ENCODE measurements at places on chromosomes 7 and 10.

- DNase-seq: no peak
These were observed 13.4 kb downstream of the TNS3 start for GRCh38 chr7:47568547-47568946.

GRCh38 chr7:20329389-20330238, 1.1 kb upstream of the ITGB8 start:
- DNase-seq: no peak

GRCh38 chr10:102814453-102814871, 22.8 kb downstream of the CYP17A1 start:
- DNase-seq: no peak

DNA sequence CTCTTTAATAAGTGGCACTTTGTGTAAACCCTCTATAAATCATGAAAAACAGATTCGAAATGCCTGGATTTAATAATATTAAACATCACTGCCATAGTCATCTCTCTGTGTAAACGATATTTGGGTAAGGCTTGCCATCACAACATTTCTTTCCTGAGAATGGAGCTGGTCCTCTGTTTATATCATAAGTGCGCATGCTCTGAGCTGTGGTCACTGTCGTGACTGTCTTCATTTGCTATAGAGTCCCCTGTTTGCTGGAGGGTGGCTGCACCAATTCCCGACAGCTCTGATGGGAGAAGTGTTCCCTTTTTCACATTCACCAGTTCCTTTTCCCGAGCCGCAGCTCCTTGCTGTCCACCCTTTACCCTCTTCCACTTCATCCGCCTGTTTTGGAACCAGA, 50.4 kb upstream of the AGMO start:
- no peak for DNase-seq

- DNase-seq: no peak
These were observed 24.2 kb upstream of the PRR15 start for GRCh38 chr7:29539471-29539870.

GRCh38 chr10:52383088-52383487, 69.0 kb downstream of the DKK1 start:
- DNase-seq: no peak

DNA sequence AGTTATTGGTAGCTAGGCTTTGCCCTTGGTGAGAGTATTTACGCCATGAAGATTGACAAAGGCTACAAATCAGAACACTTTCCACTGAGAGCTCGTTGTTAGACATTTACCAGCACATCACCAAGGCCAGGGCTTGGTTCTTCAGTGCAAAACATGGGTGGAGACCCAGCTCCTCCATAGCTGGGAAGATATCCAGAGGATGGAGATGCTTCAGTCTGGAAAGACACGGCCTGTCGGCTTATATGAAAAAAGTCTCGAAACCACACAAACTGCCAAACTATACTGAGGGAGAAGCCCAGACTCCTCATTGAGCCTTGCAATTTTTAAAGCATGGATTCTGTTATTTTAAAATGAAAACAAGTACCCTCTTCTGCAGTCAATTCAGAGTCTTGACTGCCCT, 83.4 kb upstream of the ANLN start:
- DNase-seq: no peak

GRCh38 chr10:98172073-98172472, 37.6 kb downstream of the R3HCC1L start:
- DNase-seq: no peak
